Activated CD8-positive, alpha-beta memory T cell treated with anti-CD3 and anti-CD28 coated beads for 24 hours (primary cell): ENCODE measurements at places on chromosomes 12 and 14.
A peak's percentile ranks its signal among the peaks of the same experiment; 100 is the strongest.

- DNase-seq = no peak
These were observed 1151.0 kb downstream of the BCL11B start for GRCh38 chr14:98120831-98121464.

GRCh38 chr12:54159140-54159539 is 29.6 kb downstream of the SMUG1 start:
- no peak for DNase-seq

GRCh38 chr12:76692846-76693245 is 71.1 kb upstream of the ZDHHC17 start:
- DNase-seq = no peak

DNA sequence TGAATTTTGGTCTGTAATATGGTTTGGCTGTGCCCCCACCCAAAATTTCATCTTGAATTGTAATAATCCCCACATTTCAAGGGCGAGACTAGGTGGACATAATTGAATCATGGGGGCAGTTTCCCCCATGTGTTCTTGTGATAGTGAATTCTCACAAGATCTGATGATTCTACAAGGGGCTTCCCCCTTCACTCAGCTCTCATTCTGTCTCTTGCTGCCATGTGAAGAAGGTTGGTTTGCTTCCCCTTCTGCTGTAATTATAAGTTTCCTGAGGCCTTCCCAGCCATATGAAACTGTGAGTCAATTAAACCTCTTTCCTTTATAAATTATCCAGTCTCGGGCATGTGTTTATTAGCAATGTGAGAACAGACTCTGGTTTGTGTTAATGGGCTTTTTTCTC is 5.9 kb downstream of the LRRC9 start:
- DNase-seq = no peak

- DNase-seq = no peak
These were observed 52.3 kb downstream of the MBIP start for GRCh38 chr14:36268121-36268520.

DNA sequence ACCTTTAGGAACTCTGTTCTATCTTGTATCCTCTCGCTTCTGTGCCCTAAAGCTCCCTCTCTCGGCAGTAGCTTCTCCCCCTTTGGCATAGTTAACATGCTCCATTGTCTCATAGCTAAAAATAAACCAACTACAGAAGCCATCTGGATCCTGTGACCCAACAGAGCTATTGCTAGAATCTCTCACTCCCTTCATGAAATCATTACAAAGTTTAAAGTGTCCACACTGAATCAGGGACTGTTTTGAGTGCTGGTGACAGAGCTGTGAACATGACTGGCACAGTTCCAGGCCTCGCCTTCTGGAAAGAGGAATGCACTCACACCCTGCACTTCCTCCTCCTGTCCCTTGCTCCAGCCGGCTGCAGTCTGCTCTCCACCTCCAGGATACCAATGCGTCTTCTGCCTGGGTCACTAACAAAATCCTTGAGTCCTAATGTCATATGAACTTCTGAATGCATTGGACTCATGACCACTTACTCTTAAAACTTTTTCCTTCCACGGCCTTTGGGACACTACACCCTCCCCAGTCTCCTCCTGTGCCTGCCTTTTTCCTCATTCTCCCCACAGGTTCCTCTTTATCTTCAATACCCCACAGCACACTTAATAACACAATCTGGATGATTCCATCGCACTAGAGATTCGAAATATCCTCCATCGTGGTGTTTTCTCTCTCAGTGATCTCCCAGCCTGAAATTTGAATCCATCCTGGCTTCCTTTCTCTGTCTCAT is 13.2 kb downstream of the PLBD1 start:
- DNase-seq = no peak

GRCh38 chr12:14934511-14934910 is 3.8 kb downstream of the ERP27 start:
- no peak for DNase-seq

DNA sequence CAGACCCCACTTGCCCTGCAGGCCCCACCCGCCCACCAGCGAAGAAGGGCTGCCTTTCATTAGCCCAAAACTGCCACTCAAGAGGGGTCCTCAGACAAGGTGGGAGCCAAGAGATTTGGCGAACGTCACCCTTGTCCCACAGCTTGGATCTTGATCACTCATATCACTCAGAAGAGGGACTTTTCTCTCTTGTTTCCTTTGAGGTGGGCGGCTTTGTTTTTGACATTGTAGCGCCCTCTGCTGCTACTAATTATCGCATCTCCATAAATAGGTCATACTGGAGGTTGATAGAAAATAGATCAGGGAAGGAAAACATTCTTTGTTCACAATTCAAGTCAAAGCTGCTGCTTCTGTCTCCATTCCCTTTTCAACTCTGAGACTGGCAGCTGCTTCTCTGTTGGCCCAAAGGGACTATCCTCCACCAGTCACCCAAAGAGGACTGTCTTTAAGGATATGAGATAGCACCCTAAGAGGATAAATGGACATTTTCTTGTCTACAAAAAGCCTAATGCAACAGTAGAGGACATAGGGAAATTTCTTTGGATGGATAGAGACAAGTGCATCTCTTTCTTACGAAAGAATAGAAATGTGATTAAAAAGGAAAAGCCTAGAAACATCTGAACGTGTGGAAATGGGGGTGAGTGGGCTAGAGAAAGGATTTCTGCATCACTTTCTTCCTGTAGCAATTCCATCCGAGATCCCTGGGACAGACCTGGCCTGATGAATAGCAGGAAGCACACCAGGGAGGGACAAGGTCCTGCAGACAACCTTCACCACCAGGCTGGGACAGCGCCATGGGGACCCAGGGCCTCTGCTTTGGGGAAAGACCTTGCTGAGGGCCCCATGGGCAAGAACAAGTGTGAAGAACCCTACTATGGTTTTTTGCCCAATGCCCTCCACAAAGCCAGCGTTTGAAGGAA is 115.8 kb downstream of the DAD1 start:
- DNase-seq = no peak

GRCh38 chr14:36518031-36518585 is 1.9 kb downstream of the NKX2-1 start:
- peak; percentile 56 for DNase-seq

GRCh38 chr12:3655328-3655900 is 97.5 kb downstream of the CRACR2A start:
- no peak for DNase-seq

DNA sequence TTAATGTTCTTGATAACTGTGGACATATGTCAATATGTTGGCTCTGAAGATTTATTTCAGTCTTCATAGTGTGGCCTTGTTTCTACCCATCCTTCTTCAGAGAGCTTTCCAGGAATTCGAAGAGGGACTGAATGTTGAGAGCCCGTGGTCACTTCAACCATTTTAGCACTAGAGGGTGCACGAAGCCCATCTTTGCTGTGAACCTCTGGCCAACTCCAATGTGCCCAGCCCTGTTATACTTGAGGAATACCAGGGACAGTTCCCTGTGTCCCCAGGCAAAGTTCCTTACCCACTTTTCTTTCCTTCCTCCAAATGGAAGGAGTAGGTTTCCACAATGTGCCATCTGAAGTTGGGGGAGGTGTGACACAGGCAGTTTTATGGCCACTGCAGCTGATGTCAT is 603.5 kb downstream of the RPL10L start:
- DNase-seq = no peak

- DNase-seq = no peak
These were observed 151.1 kb downstream of the CEP83 start for GRCh38 chr12:94308612-94309011.

GRCh38 chr14:57686304-57686703 is 179.6 kb downstream of the SLC35F4 start:
- DNase-seq = no peak

DNA sequence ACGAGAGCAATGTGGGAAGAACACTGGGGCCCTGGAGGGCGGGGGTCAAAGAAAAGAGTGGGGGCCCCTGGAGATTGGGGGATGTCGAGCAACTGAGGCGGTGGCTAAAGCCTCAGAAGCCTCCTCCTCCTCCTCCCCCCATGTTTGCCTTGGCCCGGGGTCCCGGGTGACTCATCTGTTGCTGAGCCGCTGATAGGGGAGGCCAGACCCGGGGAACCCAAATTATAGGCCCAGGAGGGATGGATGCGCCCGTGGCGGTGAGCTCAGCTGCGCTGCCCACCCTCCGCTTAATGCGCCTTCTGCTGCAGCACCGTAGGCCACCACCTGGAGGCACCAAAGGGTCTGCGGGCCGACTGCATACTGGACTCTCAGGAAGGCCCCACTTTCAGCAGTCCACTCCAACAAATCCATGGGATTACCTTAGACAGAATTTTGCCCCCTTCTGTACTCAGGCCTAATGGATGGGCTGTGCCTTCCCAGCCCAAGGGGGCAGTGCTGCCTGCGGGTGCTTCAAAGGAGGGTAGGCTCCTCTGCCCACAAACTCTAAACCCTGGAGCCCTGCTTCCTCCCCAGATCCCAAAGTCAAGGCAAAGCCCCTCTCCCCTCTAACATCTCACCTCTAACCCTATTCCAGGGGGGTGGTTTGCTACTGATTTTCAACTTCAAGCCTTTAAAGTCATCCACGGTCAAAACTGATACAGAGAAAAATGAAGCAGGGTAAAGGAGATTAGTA is 2.6 kb upstream of the WNT10B start:
- DNase-seq = peak; percentile 73

DNA sequence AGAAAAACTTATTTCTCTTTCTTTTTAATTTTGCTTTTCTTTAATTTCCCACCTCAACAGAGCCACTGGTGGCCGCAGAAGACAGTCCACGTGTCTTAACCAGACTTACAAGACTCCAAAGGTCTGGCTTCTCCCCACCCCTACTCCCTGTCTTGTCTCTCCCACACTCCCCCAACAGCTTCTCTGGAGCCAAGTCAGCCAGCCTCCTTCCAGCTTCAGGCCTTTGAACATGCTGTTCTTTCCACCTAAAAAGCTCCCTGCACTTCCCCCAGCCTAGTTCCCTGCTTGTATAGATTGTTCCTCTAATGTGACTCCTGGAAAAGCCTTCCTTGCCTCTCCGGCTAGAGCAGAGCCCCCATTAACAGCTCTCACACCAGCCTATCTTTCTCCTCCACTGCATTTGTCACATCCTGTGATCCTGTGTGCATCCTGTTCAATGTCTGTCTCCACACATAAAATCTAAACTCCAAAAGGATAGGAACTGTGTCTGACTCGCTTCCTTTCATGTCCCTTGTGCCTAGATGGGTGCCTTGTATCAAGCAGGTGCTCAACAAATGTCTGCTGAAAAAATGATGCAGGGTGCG is 7.8 kb upstream of the DYNLL1 start:
- DNase-seq = no peak

- no peak for DNase-seq
These were observed 352.3 kb upstream of the TMPO start for GRCh38 chr12:98162906-98163678.

- peak; percentile 47 for DNase-seq
These were observed 12.7 kb downstream of the AGAP2 start for GRCh38 chr12:57725851-57726150.

DNA sequence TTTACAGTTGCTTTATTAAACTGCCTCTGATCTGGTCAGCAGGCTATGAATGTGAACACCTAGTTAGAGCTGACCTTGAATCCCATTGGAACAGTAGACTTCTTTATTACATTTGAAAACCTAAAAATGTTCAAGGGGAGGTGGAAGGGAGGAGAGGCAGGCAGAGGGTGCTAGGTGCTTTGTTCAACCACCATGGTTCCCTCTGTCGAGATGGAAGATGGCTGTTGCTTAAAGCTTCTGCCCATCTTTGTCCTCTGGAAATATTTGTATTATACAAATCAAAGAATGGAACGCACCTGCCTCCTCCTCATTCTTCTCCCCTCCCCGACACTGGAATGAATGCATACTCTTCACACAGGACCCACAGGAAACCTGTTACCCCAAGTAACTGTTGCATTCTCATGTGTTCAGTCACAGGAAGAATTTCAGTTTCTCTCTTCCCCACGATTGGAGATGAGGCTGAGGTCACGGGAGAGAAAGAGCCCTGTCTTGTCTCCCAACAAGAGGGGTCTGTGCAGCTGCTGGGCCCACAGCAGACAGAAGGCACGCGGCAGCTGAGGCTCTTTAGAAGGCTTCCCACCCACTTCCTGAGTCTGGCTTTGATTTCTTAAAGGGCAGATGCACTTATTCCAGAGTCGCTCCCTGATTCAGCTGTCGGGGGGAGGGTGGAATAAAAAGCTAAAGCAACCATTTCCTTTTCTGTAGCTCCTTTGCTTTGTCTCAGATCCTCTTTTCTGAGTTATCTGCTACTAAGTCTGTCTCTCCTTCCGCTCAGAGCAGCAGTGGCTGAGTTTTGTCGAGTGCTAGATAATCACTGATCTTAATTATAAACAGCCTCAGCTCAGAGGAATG is 217.9 kb upstream of the BTG1 start:
- DNase-seq = peak; percentile 75

GRCh38 chr12:121769831-121770301 is 23.6 kb downstream of the RHOF start:
- no peak for DNase-seq

- DNase-seq = no peak
These were observed 52.6 kb downstream of the GPHB5 start for GRCh38 chr14:63266106-63266505.

DNA sequence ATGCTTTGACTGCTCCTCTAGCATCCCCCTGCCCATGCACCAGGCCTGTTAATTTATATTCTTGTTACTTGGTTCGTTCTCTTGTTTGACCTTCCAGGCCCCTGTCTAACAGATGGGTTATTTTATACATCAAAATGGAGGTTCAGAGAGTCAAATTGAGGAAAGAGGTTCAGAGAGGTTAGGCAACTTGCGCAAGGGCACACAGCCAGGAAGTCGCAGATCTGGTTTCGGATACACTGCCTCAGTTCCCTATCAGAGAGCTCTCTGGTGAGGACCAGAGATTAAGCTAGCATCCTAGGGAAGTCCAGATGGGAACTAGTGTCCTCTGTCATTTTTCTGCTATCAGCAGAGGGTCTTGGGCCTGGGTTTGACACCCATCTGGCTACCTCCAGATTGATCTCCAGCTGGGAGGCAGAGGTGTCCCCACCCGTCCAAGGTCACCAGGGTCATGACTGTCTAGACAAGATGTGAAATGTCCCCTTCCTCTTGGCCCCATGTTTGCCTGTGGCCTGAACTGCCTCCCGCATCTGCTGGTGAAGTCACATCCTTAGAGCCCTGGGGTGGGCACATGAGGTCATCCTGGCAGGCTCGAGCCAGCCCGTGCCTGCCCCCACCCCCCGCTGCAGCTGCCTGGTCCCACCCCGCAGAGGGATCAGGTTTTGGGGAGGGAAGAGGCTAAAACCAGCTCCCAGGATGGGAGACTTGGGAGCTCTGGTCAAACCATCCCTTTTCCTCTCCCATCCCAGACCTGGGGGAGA is 84.3 kb upstream of the NCOR2 start:
- no peak for DNase-seq

DNA sequence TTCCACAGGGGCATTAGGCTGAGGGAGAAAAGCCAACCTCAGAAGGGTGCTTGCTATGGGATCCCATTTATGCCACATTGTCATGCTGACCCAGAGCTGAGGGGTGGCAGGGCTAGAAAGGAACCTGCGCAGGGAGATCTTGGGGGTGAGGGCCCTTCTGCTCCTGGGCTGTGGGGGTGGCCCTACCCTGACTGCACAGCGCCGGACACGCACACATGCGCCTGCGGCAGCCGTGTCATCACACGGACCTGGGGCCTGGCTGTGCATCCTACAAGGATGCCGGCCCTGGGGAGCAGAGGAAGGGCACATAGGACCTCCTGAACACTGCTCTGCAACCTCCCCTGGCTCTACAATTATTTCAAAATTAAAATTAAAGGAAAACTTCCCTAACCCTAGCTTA is 6.9 kb downstream of the CDCA4 start:
- no peak for DNase-seq
